Stimulated activated CD8-positive, alpha-beta memory T cell treated with anti-CD3 and anti-CD28 coated beads, Interleukin-7, amount 100 ng/mL, for 24 hours (primary cell): ENCODE measurements at places on chromosomes 6 and 20.

- no peak for DNase-seq
These were observed 3.5 kb upstream of the LTA start for GRCh38 chr6:31568537-31568961.

GRCh38 chr6:28553384-28553985 lies 27.8 kb downstream of the GPX5 start:
- DNase-seq, result no peak

DNA sequence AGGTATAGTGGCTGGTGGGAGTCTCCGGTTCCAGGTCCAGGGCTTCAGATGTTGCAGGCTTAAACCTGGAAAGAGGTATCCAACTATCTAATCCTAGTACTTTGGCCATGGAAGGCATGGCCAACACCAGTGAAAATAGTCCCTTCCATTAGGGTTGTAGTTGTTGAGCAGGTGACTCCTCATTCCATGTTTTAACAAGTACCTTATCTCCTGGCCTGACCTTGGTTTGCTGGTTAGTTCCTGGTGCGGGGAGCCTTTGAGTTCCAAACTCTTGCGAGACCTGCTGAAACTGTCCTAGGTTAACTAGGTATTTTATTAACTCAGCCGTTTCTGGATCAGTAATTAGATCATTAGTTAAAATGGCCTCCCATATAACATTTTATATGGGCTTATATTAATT lies 165.1 kb upstream of the PROKR2 start:
- no peak for DNase-seq

DNA sequence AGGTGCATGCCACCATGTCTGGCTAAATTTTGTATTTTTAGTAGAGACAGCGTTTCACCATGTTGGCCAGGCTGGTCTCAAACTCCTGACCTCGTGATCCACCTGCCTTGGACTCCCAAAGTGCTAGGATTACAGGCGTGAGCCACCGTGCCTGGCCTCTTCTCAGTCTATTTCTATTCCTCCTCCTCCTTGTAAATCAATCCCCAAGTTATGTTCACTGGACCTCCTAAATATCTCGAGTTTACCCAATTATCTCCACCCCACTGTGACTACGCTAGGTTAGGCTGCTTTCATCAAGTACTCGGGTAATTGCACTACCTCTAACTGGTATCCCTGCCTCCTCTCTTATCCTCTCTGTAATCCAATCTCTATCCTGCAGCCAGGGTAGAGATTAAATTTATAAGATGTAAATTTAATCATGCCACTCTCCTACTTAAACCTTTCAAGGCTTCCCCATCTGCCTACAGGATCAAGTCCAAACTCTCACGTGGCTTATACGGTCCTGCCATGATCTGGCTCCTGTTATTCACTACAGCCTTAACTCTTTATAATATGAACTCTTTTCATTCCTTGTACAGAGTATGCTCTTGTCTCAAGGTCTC lies 837 bp upstream of the MAD2L1BP start:
- DNase-seq, result no peak

DNA sequence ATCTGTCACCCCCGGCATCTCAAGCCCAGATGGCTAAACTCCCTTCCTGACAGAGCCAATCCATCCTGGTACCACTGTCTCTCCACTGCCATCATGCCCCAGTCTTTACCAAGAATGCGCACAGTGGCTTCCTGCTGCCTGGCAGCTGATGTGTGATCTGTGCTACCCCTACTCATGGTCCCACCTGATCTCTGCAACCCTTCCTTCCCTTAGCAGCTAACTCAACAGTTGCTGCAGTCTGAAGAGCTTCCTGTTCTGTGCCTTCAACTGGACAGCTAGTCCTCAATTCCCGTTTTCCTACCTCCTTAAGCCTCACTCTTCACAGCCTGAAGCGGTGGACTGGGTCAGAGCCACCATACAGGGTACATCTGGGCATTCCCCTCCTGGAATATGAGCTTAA lies 7.6 kb upstream of the FAM83C start:
- DNase-seq, result no peak

DNA sequence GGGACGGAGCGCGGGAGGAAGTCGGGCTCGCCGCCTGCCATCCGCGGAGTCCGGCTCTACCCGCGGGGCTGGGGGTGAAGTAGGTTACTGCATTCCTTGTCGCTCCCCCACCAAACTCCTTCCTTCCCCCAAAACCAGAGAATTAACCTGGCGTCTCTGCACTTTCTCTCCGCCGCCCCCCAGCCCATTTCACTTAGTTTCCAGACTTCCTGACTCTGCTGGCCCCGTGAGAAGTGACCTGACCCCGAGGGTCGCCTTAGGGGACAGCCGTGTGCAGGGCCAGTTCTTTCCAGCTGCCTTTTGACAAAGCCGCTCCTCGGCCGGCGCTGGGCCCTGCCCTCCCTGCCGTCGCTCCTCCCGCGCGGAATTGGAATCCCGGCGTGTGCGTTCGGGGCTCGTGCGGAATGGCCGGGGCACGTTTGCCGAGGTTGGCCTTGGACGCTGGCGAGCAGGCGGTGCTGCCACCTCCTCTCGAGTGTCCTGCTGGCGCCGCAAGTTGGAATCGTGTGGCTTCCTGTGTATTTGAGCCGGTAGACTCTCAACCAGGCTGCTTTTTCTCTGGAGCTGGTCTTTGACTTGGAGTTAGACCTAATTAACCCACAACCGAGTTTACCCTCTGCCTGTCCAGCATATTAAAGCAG lies 650 bp downstream of the DCBLD1 start:
- no peak for DNase-seq

- no peak for DNase-seq
These were observed 106.4 kb upstream of the TAB2 start for GRCh38 chr6:149211046-149211571.

DNA sequence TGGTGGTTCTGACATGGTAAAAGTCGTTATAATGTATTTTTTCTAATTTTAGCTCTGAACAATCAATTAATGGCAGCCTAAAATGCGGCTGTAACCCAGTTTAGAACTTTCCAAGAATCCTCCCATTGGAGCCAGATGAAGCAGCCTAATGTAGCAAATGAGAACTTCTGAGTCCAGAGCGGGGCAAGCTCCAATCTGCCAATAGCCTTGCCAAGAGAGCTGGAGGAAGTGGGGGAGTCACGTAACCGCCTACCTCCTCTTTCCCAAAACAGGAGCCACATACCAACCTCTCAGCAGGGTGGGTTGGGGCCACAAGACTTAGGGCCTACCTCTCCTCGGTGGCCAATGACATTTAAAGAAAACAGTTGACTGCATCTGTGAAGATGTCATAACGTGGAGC lies 230.6 kb downstream of the SOD2 start:
- no peak for DNase-seq

GRCh38 chr6:110528930-110529325 lies 52.5 kb upstream of the SLC22A16 start:
- no peak for DNase-seq

- no peak for DNase-seq
These were observed 28.7 kb upstream of the MAS1 start for GRCh38 chr6:159862103-159862502.

DNA sequence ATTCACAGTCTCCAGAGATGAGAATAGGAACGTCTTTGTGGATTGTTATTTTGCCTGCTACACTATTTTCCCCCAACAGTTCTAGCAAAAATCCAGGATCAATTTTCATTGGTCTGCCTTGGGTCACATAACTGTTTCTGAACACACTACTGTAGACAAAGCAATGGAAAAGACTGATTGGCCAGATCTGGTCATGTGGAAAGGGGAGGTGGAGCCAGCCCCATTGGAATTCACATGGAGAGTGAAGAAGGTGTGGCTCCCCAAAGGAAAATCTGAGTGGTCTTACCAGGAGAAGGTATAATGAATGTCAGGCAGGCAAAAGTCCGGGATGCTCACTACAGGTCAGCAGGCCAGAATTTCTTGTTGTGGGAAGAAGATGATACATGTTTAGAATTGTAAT lies 9.5 kb upstream of the TP53RK start:
- DNase-seq, result no peak

- no peak for DNase-seq
These were observed 69.7 kb upstream of the HINT3 start for GRCh38 chr6:125886914-125887313.

DNA sequence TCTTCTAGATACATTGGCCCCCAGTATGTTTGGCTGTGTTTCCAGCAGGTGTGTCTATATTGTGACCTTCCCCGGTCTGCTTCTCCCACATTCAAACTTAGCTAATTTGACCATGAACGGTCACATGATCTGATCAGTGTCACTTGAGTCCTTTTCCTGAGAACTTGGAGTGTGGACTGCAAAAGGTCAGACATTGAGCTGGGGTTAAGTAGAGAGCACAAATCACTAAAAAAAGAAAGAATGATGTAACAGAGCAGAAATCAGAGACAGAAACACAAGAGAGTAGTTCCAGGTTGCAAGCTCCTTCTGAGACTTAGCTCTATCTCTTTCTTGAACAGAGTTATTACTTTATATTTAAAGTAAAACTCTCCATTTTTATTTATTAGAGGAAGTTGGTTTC lies 733.9 kb downstream of the CBLN4 start:
- no peak for DNase-seq

- DNase-seq, result no peak
These were observed 3.4 kb upstream of the HELZ2 start for GRCh38 chr20:63577317-63577894.
